ENCODE measurements at places on chromosomes 2 and 18. TPM values are rescaled to one million over a fixed set of nuclear protein-coding genes. Genes with fewer than 3 reads are reported as not detected.

Gene LYPD6
- not detected for total RNA-seq

Gene RNF152
- total RNA-seq = 0.02 TPM

Gene SP140
- total RNA-seq = 0.28 TPM

Gene PFN4
- 1.2 TPM for total RNA-seq

Measured in A549 treated with CpdA at 1 μM for 4 hours (cell line).